Activated T-cell treated with anti-CD3 and anti-CD28 coated beads, Interleukin-2, amount 50 U/mL, for 72 hours (primary cell): ENCODE measurements at places on chromosomes 12 and 14. TPM values are rescaled to one million over a fixed set of nuclear protein-coding genes. Genes with fewer than 3 reads are reported as not detected.

The SAMD15 gene
- 0.19 TPM for total RNA-seq

The TM9SF1 gene
- 32.5 TPM for total RNA-seq

The ACSS3 gene
- not detected for total RNA-seq

The WNT1 gene
- not detected for total RNA-seq

The CCDC60 gene
- total RNA-seq = not detected

The TAS2R42 gene
- total RNA-seq = not detected

The KCNC2 gene
- total RNA-seq = not detected

The SHMT2 gene
- total RNA-seq = 507 TPM

The RNF212B gene
- not detected for total RNA-seq

The LRRC10 gene
- not detected for total RNA-seq

The CHFR gene
- 68.3 TPM for total RNA-seq

The OTOGL gene
- total RNA-seq = not detected

The DIABLO gene
- total RNA-seq = 48.4 TPM

The RTL1 gene
- total RNA-seq = not detected

The INSM2 gene
- 0.16 TPM for total RNA-seq

The MYO1A gene
- total RNA-seq = 11.4 TPM

The ANO2 gene
- total RNA-seq = not detected

The DIO2 gene
- not detected for total RNA-seq

The DUSP6 gene
- total RNA-seq = 182 TPM

The NEDD1 gene
- total RNA-seq = 58.8 TPM

The MSI1 gene
- total RNA-seq = 5.6 TPM

The IFI27 gene
- total RNA-seq = 7.7 TPM

The ING4 gene
- 28.0 TPM for total RNA-seq

The NEUROD4 gene
- total RNA-seq = not detected

The CIROP gene
- not detected for total RNA-seq

The WNT5B gene
- total RNA-seq = 0.22 TPM

The POTEM gene
- total RNA-seq = not detected

The ZNF219 gene
- total RNA-seq = 12.4 TPM

The DNAJC22 gene
- 0.05 TPM for total RNA-seq

The TROAP gene
- total RNA-seq = 63.8 TPM

The HOXC11 gene
- total RNA-seq = not detected

The CRADD gene
- 8.6 TPM for total RNA-seq

The ZDHHC22 gene
- total RNA-seq = not detected

The E2F7 gene
- 4.9 TPM for total RNA-seq

The NXPH4 gene
- 1.5 TPM for total RNA-seq

The FAM186B gene
- total RNA-seq = 0.82 TPM

The PTPRO gene
- 0.28 TPM for total RNA-seq

The MUCL1 gene
- not detected for total RNA-seq

The CELA1 gene
- 0.26 TPM for total RNA-seq

The PTPN21 gene
- 0.95 TPM for total RNA-seq

The RNU4-1 gene
- total RNA-seq = 1,839 TPM

The CEBPE gene
- total RNA-seq = 0.21 TPM

The BDKRB2 gene
- not detected for total RNA-seq

The COX8C gene
- not detected for total RNA-seq

The TEP1 gene
- 41.4 TPM for total RNA-seq

The CLEC1A gene
- total RNA-seq = not detected

The OR4M1 gene
- not detected for total RNA-seq

The TAS2R43 gene
- total RNA-seq = 0.48 TPM

The GNB3 gene
- total RNA-seq = 0.95 TPM

The ZNF385A gene
- 2.8 TPM for total RNA-seq

The JPH4 gene
- 1.5 TPM for total RNA-seq
